ENCODE measurements at places on chromosomes 1 and 21.
A peak's percentile ranks its signal among the peaks of the same experiment; 100 is the strongest.

DNA sequence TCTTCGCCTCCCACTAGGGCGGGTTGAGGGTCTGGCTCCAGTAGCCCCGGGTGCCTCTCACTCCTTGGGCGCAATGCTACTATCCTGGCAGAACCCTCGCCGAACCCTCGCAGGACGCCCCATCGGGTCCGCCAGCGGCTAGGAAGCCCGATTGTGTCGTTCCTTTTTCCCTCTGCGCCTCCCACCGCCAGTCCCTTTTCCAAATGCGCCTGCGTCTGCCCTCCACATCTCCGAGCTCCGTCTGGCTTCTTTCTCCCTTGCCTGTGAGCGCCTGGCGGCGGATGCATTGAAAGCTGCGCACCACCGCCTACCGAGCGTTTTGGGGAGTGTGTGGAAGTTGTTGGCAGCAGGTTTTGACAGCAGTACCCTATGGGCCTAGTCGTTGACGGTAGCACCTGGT is 1.0 kb upstream of the DIRAS3 start:
- no peak for DNase-seq

DNA sequence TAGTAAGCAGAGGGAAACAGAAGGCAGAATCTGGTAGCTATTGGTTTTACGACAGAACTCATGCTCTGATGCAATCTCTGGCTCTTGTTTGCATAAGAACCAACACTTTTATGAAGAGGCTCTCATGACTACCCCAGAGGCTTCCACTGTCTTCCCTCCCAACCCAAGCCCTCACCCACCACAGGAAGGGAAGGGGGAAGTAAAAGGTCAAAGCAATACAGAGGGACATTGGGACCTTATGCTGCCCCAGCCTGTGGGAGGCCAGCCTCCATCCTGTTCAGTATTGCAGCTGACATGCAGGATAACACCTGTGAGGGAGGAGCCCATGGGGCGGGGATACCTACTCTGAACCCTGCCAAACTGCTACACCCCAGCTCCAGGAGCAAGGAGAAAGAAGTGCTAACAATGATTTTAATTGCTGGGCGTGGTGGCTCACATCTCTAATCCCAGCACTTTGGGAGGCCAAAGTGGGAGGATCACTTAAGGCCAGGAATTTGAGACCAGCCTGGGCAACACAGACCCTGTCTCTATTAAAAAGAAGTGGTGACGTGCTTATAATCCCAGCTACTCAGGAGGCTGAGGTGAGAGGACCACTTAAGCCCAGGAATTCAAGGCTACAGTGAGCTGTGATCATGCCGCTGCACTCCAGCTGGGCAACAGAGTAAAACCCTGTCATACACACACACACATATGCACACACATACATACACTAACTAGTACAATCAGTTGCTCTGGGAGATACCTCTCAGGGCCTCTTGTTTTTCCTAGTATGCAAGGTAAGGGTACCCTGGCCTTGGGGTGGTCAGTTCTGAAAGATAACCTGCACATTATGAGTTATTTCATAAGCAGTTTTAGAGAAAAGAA is 9.5 kb downstream of the MR1 start:
- no peak for DNase-seq

GRCh38 chr1:208241512-208241911 is 2.7 kb downstream of the PLXNA2 start:
- no peak for DNase-seq

- no peak for DNase-seq
These were observed 52.3 kb upstream of the C8B start for GRCh38 chr1:57018119-57018518.

GRCh38 chr1:182707122-182707521 is 22.7 kb upstream of the RGS8 start:
- no peak for DNase-seq

DNA sequence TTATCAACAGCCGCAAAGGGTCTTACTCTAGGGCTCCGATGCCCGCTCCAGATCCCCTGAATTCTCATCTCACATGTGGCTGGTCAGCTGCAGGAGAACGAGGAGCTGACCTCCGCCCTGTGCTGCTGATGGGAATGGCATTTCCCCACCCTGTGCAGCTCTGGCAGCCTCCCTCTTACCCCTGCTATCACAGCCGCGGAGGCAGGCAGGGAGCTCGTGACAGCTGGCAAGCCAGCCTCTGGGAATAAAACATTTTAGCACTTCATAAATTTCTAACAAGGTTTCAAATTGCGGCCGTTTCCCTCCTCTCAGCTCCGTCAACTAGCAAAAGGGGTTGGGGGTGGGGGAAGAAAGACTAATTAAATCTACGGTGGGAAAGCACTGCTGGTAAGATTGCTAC is 81.1 kb downstream of the DSCAM start:
- DNase-seq: no peak

DNA sequence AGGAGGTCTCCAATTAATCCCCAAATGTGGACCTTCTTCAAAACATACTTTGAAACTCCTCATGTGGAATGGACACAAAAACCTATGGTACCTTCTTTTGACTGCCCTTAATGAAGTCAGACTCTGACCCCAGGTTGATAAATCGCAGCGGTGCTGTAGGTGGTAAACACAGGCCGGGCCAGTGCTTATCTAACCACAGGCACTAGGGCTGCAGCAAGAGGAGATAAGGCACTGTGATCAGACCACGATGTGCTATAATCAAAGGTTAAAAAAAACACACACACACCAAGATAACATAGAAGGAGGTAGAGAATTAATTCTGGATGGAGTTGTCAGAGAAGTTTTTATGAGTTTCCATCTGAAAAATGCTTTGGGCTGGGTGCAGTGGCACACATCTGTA is 52.3 kb upstream of the SIPA1L2 start:
- DNase-seq: no peak

DNA sequence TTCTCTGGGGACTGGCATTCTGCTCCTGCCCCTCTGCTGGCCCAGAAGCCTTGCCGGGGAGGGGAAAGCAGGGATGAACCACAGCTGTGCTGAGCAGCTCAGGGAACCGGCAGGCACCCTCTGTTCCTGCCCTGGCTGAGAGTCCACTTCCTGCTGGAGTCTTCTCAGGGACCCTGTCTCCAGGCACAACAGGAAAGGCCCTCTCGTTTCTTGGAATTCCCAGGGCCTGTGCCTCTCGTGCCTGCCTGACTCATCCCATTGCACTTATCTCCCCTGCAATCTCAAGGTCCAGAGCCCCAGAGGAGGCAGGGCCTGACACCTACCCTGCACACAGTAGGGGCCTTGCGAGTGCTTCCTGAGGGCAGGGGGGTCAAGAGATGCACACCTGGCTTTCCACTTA is 1.1 kb upstream of the EDN2 start:
- peak; percentile 58 for DNase-seq

- no peak for DNase-seq
These were observed 35.3 kb downstream of the BEND5 start for GRCh38 chr1:48741380-48741779.

DNA sequence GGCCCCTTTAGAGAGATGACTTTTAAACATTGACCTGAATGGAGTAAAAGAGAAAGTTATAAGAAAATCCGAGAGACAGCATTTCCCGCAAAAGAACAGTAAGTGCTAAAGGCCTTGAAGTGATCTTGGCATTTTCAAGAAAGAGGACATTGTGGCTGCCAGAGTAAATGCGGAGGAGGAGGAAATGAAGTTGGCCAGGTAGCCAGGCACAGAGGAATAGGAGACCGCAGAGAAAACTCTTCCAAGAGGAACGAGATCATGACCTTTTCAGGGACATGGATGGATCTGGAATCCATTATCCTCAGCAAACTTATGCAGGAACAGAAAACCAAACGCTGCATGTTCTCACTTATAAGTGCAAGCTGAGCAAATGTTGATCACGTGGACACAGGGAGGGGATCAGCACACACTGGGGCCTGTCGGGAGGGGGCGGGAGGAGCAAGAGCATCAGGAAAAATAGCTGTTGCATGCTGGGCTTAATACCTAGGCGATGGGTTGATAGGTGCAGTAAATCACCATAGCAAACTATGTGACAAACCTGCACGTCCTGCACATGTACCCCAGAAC is 49.7 kb downstream of the EEIG2 start:
- no peak for DNase-seq

GRCh38 chr1:47914218-47914938 is 82.8 kb downstream of the TRABD2B start:
- no peak for DNase-seq

DNA sequence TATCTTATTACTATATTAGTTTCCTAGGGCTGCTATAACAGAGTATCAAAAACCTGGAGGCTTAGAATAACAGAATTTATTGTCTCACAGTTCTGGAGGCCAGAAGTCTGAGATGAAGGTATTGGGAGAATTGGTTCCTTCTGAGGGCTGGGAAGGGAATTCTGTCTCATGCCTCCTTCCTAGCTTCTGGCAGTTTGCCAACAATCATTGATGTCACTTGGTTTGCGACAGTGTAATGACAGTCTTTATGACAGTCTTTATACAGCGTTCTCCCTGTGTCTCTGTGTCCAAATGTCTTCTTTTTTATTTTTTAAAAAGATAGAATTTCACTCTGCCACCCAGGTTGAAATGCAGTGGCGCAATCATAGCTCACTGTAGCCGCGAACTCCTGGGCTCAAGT is 15.8 kb upstream of the CENPF start:
- no peak for DNase-seq

- no peak for DNase-seq
These were observed 316.8 kb upstream of the CAMK1G start for GRCh38 chr1:209266590-209267205.

DNA sequence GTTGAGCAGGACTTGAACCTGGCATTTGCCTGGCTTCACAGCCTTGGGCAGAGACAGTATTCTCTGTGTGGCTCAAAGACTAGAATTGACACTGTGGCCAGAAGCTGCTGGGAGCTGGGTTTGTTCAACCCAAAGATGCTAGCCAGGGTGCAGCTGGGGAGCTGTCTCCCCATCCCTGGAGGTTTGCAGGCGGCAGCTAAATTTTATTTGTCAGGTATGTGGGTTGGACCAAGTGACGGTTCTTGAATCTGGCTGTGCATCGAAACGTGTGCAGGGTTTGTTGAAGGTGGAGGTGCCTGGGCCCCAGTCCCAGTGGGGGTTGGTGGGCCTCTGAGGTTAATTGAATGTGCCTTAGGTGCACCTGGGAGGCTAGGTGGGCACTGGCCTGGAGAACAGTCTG is 11.8 kb downstream of the WNT4 start:
- no peak for DNase-seq

- no peak for DNase-seq
These were observed 163.9 kb downstream of the GABPA start for GRCh38 chr21:25898671-25899070.

- no peak for DNase-seq
These were observed 11.5 kb downstream of the ARHGEF10L start for GRCh38 chr1:17550729-17551584.

- no peak for DNase-seq
These were observed 32.2 kb upstream of the H6PD start for GRCh38 chr1:9202240-9202870.

- no peak for DNase-seq
These were observed 303.2 kb upstream of the FAM78B start for GRCh38 chr1:166470014-166470413.

DNA sequence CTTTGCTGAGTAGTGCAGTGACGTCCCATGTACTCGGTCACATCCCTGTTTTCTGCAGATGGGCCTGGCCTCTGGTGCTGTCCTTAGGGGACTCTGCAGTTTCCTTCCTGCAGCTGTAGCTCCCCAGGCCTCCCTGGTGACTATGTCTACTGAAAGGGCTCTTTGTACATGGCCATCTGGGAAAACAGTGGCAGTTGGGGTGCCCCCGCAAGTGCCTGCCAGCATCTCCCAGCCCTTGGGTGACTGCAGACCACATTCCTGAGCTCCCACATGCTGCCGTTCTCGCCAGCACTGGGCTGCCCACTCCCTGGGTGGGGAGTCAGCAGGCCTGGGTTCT is 37.5 kb upstream of the KCNA10 start:
- no peak for DNase-seq

- no peak for DNase-seq
These were observed 26.7 kb upstream of the PCP4 start for GRCh38 chr21:39840373-39841097.

DNA sequence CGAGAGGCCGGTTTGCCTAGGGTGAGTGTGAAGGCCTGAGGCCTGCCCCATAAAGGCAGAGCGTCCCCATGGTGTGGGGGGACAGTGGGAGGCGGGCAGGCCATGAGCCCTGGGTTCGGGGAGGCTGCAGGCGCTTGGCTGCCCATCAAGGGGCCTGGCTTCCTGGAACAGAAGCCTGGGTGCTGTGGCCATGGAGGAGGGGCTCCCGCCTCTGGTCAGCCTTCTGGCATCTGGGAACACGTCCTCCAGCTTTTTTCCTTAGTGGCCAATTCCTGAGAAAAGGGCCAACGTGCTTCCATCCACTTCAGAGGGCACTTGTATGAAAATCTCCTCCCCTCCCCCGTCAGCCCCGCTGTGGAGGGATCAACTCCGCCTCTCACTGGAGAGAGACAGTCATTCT is 58.7 kb downstream of the PRDM16 start:
- DNase-seq: no peak

- no peak for DNase-seq
These were observed 1891.2 kb downstream of the NCAM2 start for GRCh38 chr21:22889445-22889844.

GRCh38 chr1:194155962-194156361 is 969.5 kb upstream of the B3GALT2 start:
- DNase-seq: no peak

GRCh38 chr21:31873275-31873695 is 465 bp downstream of the HUNK start:
- no peak for DNase-seq

- no peak for DNase-seq
These were observed 415.3 kb upstream of the CAMK1G start for GRCh38 chr1:209168204-209168603.

GRCh38 chr1:229342656-229343569 is at the start of gene CCSAP:
Gene CCSAP, minus strand, starts transcription at chr1:229343047. Its CDS starts 582 bp downstream, at chr1:229342465.
- DNase-seq: peak; percentile 35

GRCh38 chr1:230916587-230917283 is 48.4 kb upstream of the C1orf198 start:
- DNase-seq: no peak

- DNase-seq: no peak
These were observed 5.4 kb upstream of the SLC45A1 start for GRCh38 chr1:8312235-8313218.

DNA sequence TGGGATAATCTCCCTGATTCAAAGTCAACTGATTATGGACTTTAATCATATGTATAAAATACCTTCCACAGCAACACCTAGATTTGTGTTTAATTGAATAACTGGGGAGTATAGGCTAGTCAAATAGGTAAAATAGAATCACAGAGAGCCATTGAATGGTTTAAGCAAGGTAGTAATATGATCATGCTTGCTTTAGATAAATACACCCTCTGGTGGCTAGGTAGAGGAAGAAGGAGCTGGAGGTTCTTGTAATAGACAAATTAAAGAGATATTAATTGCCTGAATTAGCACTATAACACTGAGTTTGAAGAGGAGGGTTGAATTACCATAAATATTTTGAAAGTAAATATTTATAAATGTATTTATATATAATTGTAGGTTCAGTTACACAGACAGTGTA is 40.3 kb downstream of the DIRAS3 start:
- no peak for DNase-seq
